T-cell (primary cell): ENCODE measurements at places on chromosomes 12 and 14. TPM values are rescaled to one million over a fixed set of nuclear protein-coding genes. Genes with fewer than 3 reads are reported as not detected.

DNA sequence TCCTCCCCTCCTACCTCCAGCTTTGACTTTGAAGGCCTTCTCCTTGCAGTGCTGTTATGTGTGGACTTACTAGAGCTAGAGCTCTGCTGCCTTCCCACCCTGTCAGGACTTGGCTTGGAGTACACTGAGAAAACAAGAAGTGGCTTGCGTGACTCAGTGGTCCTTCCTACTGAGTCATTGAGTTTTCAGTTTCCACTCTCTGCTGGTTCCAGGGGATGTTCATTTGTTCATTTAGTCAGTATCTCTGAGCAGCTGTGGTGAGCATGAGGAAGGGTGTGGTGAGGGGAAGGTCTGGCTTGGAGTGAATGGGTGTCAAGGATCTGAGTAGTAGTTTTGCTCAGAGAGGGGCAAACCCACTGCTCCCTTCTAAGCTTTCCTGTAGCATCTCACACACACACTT, 17.2 kb upstream of the ELK3 start:
- H3K27ac ChIP-seq: no peak overlapping the region
- H3K4me1 ChIP-seq: peaks cover 6% of the 10 kb centered on the region
- no peaks in the 10 kb centered on the region for H3K27me3 ChIP-seq
- H3K4me3 ChIP-seq: no peak overlapping the region

DNA sequence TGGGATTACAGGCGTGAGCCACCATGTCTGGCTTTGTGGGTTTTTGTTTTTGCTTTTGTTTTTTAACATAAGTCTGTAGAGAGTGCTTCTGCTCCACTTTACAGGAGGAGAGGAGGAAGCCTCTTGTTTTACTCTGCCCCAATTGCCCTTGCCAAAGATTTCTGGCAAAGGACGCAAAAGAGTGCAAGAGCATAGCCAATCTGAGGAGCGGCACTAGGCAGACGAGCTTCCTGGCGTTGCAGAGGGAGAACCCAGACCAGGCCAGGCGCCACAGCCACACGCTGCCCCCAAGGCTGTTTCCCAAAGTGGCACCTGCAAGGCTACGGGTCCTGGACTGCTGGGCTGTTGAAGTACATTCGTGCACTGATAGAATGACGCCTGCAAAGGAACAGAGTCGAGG, 96.2 kb downstream of the BBS10 start:
- no peak for DNase-seq
- no peak overlapping the region for H3K4me3 ChIP-seq
- H3K27ac ChIP-seq: no peak overlapping the region
- H3K36me3 ChIP-seq: no peaks in the 10 kb centered on the region
- H3K27me3 ChIP-seq: no peaks in the 10 kb centered on the region

The DBX2 gene
- total RNA-seq: not detected

GRCh38 chr14:82366803-82367202, 833.1 kb upstream of the SEL1L start:
- no peaks in the 10 kb centered on the region for H3K36me3 ChIP-seq
- H3K27me3 ChIP-seq: no peaks in the 10 kb centered on the region
- no peak overlapping the region for H3K4me3 ChIP-seq
- no peak for DNase-seq
- H3K4me1 ChIP-seq: no peaks in the 10 kb centered on the region
- H3K27ac ChIP-seq: no peak overlapping the region

GRCh38 chr14:77014004-77014604, 14.4 kb downstream of the IRF2BPL start:
- peaks cover 8% of the 10 kb centered on the region for H3K4me1 ChIP-seq
- H3K4me3 ChIP-seq: no peak overlapping the region
- DNase-seq: no peak
- H3K27ac ChIP-seq: no peak overlapping the region
- no peaks in the 10 kb centered on the region for H3K36me3 ChIP-seq
